ENCODE measurements at places on chromosomes 13 and 19.

DNA sequence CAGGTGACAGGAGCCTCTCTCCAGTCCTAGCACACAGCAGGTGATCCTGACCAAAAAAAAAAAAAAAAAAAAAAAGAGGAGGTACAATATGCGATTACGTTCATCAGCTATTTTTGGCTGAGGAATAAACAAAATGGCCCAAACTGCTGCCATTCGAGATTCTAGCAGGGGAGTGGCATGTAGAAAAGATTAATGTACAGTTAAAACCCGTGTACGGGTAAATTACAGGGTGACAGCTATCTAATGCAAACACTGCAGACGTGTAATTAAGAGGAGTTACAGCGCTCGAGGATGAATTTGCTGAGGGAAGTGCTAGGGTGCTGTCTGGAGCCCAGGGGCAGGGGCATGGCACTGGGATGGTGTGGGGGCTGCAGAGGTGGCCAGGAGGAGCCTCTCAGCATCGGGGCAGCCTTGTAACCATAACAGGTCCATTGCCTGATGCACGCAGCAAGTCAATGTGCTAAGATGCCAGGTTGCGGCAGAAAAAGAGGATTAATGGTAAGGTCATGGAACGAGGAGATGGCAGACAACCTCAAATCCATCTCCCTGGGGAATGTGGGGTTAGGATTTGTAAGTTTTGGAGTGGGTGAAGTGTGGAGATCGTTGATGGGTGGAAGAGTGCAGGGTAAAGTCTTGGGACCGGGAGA, 17.4 kb downstream of the CHST8 start:
- DNase-seq: no peak

GRCh38 chr13:75660694-75661093, 24.6 kb downstream of the LMO7 start:
- no peak for DNase-seq

- no peak for DNase-seq
Measured at GRCh38 chr19:33403221-33403972, 29.9 kb downstream of the CEBPG start.

- DNase-seq: no peak
Measured at GRCh38 chr19:14317157-14317556, 64.1 kb upstream of the ADGRE5 start.

DNA sequence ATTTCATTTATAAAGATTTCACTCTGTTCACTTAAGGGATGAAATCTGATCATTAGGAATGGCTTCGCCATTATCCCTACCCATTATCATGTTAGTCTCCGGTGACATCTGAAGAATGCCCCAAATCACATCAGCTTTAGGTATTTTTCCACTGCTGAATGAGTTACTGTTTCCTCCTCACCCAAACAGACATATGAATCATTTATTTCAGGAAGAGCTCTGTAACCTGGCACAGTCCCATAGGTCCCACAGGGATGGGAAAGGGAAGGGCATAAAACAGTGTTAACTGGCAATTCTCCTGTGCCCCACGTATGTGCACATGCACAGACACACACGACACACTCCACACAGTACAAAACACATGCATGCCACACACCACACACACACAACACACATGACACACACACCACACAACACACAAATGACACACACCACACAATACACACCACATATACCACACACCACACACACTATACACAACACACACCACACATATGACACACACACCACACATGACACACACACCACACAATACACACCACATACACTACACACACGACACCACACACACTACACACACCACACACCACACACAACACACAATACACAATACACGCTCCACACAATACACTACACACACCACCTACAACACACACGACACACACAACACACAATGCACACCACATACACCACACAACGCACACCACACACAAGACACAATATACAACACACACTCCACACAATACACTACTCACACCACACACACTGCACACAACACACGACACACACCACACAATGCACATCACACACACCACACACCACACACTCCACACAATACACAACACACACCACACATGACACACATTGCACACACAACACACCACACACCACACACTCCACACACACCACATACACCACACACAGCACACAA, 15.4 kb downstream of the TMEM255B start:
- no peak for DNase-seq

- DNase-seq: no peak
Measured at GRCh38 chr13:74114202-74114601, 20.0 kb downstream of the KLF12 start.

DNA sequence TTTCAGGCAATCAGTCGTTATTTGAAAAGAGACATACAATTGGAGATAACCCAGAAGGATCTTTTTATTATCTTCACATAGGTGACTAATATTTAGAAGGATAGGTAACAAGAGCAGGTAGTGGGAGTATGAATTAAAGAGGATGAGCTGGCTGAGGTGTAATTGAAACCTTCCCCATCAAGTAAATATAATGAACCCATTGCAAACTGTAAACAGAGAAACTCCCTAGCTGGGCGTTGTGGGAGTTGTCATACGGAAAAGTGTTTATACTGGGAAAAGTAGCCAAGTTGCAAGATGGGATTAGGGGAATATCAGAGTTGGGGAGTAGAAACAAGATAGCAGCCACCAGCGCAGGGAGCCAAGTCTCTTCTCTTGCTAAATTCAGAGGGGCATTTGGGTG, 448.4 kb downstream of the COG6 start:
- DNase-seq: no peak

- no peak for DNase-seq
Measured at GRCh38 chr13:28978574-28978973, 158.4 kb downstream of the MTUS2 start.

- DNase-seq: no peak
Measured at GRCh38 chr13:51955816-51956603, 55.2 kb downstream of the ATP7B start.

- DNase-seq: no peak
Measured at GRCh38 chr13:79034341-79034740, 371.7 kb downstream of the RBM26 start.

- no peak for DNase-seq
Measured at GRCh38 chr13:31049833-31050232, 111.9 kb downstream of the HSPH1 start.

DNA sequence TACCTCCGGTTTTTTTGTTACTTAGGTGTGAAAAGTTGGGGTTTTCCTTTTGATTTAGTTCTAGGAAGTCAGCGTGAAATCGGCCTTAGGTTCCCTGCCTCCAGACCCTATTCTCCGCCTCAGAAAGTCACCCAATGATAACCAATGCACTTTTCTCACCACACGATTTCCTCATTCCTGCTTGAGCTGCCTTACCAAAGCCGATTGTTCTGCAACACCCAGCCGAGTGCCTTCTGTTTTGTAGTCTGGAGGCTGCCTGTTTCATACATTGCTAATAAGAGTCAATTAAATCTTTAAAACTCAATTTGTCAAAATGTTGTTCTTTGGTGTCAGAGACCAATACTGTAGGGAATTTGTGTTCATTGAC, 39.7 kb downstream of the GJA3 start:
- DNase-seq: no peak

- no peak for DNase-seq
Measured at GRCh38 chr19:821231-821824, 427 bp downstream of the PLPPR3 start.

DNA sequence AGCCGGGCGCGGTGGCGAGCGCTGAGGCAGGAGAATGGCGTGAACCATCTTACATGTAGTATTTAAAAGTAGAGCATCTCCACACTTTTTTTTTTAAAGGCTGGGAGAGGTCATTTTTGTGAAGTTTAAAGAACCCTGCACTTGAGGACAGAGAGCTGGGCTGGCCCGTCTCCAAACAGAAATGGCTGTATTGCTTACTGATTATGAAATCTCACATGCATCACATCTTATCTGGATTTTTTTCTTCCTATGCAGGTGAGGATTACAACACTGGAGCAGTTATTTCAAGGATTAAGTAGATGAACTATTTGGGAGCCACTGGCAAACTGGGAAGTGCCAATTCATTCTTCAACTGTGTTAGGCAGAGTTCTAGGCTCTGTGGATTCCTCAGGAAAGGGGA, 59.5 kb downstream of the TEX26 start:
- DNase-seq: no peak

- DNase-seq: no peak
Measured at GRCh38 chr19:3618144-3618810, 8.3 kb downstream of the CACTIN start.

DNA sequence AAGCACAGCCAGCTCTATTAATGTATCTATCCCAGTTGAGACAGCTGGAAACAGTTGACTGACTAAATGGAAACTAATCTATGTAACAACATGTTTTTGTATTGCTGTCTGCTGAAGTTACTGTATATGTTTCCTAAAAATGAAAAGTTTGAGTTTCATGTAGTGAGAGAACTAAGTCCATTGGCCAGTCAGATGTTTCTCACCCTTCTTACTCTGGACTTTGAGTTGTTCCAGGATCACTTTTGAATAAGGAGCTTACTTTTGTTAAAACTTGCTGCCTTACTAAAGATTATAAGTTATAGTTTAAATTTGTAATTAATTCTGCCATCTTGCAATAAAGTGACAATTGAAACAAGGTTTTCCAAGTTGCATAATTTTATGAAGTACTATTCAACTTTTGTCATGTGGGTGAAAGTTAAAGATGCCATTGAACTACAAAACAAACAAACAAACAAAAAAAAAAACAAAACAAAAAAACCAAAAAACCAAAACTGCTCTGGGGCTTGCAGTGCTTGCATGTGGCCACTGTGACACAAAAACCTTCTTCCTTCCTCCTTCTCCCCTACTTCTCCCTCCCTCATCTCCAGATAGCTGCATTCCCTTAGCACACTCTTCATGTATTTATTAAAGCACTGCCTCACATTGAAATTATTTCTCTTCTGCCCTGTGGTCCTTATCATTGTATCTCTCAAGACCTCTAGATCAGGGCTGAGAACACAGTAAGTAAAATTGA, 15.3 kb downstream of the WDFY2 start:
- DNase-seq: no peak

DNA sequence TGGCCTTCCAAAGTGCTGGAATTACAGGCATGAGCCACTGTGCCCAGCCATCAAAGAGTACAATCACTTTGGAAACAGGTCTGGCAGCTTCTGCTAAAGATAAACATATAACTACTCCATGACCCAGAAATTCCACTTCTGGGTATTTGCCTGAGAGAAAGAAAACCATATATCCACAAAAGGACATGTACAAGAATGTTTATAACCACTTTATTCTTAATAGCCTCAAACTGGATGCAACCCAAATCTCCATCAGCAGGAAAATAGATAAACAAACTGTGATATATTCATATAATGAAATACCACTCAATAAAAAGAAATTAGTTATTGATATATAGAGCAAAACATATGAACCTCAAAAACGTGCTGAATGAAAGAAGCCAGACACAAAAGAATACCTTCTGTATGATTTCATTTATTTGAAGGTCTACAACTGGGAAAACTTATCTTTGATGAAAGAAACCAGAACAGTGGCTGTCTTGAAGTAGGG, 40.5 kb downstream of the TEX26 start:
- no peak for DNase-seq

- DNase-seq: no peak
Measured at GRCh38 chr19:33580026-33580644, 41.6 kb upstream of the CHST8 start.

GRCh38 chr13:49022472-49023144, 46.9 kb downstream of the FNDC3A start:
- DNase-seq: no peak

- DNase-seq: no peak
Measured at GRCh38 chr13:23979361-23980159, 82.3 kb upstream of the C1QTNF9B start.

- no peak for DNase-seq
Measured at GRCh38 chr13:45258334-45258675, 57.5 kb upstream of the KCTD4 start.

DNA sequence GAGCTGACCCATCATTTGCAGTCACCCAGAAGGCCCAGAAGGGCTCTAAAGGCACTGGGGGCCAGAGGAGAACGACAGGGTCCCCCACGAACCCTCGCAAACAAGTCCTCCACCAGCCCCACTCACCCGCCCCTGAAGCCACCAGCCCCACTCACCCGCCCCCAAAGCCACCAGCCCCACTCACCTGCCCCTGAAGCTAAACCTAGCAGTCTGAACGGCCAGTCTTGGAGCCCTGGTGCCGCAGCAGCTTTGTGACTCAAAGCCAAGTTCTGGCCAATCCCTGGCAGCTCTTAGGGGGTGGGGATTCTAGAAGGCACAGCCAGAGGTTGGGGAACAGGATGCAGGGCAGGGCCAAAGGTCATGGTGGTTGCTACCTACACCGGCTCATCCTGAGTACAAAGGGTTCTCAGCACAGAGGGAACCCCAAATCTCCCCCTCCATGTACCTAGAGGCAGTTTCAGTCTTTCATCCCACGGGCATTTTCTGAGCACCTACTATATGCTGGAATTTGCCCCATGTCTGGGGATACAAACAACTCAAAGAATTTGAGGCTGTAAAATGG, at the start of gene IQCN:
Gene IQCN, minus strand, starts transcription at position 234 of the 562 bp plus-strand sequence. CDS start 4,974 bp downstream, outside the sequence.
- DNase-seq: no peak

DNA sequence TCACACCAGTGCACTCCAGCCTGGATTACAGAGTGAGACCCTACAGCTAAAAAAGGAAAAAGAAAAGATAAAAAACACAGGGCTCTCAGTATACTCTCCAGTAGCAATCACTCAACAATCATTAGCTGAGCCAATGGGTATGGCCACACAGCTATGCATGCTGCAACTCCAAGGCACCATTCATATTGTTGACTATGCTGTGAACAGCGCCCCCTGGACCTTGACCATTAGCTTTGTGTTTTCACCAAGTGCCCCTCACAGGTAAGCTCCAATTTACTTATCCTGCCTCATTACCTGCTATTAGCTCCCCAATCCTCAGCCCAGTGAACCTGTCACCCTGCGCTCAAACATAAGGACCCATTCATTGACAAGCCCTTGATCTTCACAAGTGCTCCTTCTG, 35.8 kb downstream of the ZIC5 start:
- no peak for DNase-seq

DNA sequence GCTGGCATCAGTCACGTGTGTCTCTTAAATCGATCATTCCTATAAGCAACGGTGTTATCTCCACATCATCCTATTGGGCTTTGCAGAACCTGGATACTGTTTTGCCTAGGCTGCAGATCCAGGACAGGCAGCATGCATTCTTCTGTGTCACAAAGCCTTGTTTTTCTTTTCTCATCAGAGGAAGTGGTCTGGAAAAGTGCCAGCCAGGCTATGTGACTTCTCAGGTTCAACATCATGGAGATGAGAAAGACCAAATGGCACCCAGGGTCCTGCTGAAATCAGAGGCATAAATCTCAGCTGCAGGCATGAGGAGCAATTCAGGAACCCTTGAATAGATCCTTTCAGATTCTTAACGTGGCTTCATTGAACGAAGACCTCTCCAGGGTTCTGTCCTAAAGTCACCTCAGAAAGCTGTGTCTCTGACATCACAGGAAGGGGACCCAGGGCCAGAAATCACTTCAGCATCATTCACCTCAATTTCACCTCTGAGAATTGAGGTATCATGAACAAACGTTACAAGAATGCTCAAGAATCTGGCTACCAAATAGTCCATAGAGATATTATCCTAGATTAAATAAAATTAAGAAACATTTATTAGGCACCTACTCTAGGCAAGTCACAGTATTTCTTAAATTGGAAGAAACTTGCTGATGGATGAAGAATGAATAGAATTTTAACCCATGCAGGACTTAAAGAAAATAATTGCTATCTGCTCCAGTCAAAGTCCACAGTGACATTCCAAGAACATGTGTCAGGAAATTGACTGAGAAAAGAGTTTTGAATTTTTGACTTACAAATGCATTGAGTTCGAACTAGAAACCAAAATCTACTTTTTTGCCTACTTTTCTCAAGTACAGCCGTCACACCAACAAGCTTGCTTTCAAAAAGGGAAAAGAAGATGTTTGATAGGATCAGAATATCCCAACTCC, 124.1 kb downstream of the COG6 start:
- DNase-seq: no peak

GRCh38 chr13:75271846-75272245, 210.1 kb downstream of the TBC1D4 start:
- no peak for DNase-seq
